Stomach (tissue), 19 donors: ENCODE measurements at places on chromosomes 12 and 14. TPM values are rescaled to one million over a fixed set of nuclear protein-coding genes. Genes with fewer than 3 reads are reported as not detected.

The ACACB gene
- 47.2 TPM for total RNA-seq

The PPP4R4 gene
- under 0.01 TPM for total RNA-seq

The ZBTB42 gene
- 5.1 TPM for total RNA-seq

The BBOF1 gene
- total RNA-seq, result 2.0 TPM

The TMTC1 gene
- 69.4 TPM for total RNA-seq

The GPR162 gene
- total RNA-seq, result 5.3 TPM

The IGFBP6 gene
- total RNA-seq, result 22.6 TPM

The GRIP1 gene
- 8.0 TPM for total RNA-seq

The TAS2R43 gene
- total RNA-seq, result not detected

The CNTN1 gene
- 1.2 TPM for total RNA-seq

The RD3L gene
- total RNA-seq, result not detected

The IFI27 gene
- total RNA-seq, result 276 TPM

The VTI1B gene
- total RNA-seq, result 84.3 TPM

The KRT8 gene
- total RNA-seq, result 647 TPM

The LMNTD1 gene
- total RNA-seq, result not detected

The LBHD2 gene
- total RNA-seq, result not detected

The DICER1 gene
- 76.7 TPM for total RNA-seq

The SCNN1A gene
- total RNA-seq, result 486 TPM

The RNASE9 gene
- not detected for total RNA-seq

The HOXC5 gene
- not detected for total RNA-seq

The MYH6 gene
- not detected for total RNA-seq

The AQP6 gene
- not detected for total RNA-seq

The DNAI7 gene
- 0.37 TPM for total RNA-seq

The ARPC3 gene
- total RNA-seq, result 220 TPM

The TRIP11 gene
- total RNA-seq, result 20.9 TPM
